Activated effector memory CD4-positive, alpha-beta T cell treated with anti-CD3 and anti-CD28 coated beads, Interleukin-2, amount 50 U/mL, for 16 hours (primary cell): ENCODE measurements at places on chromosomes 7 and 10.

DNA sequence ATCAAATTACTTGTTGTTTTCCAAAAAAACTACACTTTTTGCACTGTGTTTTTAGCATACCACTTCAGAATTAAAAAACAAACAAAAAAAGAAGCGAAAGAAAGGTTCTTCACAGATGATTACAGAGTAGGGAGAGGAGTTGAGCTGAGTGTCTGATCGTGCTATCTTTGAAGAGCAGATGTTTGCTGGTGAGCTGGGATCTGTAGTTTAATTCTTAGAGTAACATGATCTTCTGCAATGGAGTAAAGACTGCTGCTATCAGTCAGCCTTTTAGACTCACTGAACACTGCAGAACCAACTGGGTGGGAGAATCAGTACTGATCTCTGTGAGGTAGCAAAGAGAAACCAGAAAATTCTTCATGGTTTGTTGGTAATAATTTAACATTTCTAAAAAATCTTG lies 1197.8 kb upstream of the SORCS1 start:
- DNase-seq = no peak

DNA sequence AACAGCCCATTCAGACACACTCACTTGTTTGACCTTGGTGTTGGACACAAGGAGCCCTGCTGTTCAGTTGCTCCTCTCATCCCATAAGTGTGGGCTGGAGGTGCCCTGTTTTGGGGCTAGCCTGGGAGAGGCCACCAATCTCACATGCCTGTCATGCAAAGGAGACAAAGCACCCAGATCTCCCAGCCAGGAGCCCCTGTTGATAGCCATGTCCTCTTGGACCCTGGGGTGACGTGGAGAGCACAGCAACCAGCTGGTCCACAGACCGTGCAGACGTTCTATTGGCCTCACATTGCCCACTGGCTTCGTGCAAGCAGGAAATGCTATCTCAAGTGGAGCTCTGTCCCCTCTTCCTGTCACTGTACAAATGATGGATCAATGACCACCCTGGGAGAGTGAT lies 240.8 kb downstream of the RPS24 start:
- no peak for DNase-seq

- DNase-seq = no peak
Measured at GRCh38 chr7:7639421-7639820, 1.1 kb upstream of the UMAD1 start.

DNA sequence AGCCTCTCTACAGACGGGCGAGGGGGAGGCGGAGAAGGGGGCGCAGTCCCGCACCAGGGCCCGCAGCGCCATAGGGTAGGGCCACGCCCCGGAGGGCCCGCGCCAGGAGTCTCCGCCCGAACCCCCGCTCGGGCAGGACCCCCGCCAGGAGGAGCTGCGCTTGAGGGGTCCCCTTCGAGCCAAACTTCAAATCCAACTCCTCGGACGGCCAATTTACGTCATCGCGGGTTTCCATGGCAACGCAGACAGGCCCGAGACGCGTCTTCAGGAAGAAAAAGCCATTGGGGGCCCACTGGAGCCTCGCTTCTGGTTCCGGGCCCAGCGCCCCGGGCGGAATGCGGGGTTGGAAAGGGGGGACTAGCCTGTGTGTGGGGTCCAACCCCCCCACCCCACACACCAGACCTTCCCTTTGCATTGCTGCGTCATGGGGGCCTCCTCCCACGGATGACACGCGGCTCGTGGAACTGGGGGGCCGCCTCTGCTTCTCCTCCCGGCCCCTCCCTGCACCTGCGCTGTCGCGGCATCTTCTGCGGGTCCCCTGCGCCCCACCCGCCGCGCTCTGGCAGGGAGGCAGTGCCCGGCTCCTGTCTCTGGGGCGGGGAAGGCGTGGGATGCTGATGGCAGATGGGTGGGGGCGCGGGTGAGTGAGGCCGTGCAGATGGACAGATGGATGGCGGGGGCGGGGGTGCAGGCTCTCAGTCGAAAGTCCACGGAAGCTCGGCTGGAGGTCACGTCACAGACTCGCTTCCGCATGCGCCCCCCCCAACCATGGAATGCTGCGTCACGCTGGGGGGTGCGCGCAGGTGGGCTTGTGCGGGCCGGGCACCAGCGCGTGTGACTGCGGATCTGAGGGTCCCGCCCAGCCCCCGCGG lies 1.2 kb downstream of the CALY start:
- DNase-seq = peak; percentile 91

- DNase-seq = no peak
Measured at GRCh38 chr7:73901231-73901822, 40.4 kb downstream of the TMEM270 start.

- no peak for DNase-seq
Measured at GRCh38 chr10:86497621-86498020, 24.0 kb downstream of the WAPL start.

DNA sequence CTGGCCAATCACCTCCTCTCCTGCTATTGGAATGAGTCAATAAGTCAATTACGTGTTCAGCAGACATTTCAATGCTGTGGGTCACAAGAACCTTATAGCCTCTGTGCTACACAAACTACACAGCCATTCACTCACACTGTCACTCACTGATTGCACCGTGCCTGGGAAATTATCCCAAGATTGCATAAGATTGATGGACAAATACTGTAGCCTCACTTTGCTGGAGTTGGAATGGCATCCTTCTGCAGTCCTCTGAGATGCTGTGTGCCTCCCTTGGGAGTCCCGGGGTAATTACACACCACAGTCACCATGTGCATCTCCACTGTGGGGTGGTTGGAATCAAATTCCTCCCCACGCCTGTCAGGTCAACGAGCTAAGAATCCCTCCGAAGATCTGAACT lies 358.7 kb upstream of the MGMT start:
- no peak for DNase-seq

DNA sequence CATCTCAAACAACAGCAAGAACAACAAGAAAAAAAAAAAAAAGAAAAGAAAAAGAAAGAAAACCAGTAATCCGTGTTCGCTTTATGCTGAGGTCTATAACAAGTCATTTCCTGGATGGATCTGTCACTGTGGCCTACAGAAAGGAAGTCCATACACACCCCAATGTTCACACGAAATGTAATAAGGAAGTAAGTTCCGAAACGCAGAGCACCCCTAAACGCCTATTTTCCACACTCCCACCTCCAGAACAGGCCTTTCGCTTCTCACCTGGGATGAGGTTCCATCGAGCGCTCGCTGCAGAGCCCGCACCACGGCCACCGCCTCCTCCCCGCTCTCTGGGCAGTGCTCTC lies 735 bp downstream of the ZNF394 start:
- no peak for DNase-seq

- DNase-seq = no peak
Measured at GRCh38 chr10:36178616-36179015, 536.5 kb upstream of the FZD8 start.

DNA sequence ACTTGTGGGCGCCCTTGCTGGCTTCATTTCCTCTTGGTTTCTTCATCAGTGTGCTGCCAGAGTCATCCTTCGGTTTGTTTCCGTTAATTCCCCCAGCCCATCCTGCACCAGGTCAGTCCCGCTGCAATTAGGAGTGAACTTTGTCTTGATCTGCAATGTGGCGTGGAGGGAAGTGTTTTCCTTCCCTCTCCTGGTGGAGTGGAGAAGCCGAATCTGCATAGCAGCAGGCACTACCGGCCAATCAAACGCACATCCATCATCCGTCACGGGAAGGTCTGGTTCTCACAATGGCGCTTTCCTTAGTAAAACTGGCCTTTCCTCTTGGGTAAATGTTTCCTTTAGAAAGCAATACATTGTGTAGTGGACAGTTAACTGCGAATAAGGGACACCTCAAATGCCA lies 337.5 kb downstream of the CXCL12 start:
- DNase-seq = no peak

DNA sequence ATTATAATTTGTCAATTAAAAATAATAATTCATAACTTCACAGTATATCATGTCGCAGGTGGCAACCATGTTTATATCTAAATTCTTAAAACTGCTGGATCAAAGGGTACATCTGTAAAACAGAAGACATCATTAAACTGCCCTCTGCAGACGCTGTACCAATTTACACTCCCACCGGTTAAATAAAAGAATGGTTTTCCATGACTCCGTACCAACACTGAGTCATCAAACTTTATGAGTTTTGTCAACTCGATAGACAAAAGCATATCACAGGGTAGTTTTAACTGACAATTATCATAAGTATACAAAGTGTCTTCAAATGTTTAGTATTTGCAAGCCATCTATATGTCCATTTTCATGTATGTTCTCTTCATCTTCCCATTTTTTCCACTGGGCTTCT lies 5.7 kb upstream of the GSTK1 start:
- no peak for DNase-seq

DNA sequence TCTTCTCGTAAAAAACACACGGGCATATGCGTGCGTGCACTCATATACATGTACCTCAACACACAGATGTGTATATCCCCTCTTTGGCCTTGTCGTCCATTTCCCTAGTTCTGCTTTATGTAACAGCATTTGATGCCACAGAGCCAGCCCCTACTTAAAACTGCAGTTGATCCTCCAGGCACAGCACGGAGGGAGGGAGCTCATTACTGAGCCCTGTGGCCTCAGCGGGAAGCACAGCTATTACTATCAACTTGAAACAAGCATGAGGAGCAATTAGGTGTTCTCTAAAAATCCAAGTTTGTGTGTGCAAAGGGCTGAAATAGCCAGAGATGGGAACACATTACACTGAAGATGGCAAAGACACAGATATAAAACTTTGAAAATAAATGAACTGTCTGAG lies 580.9 kb downstream of the GLRX3 start:
- no peak for DNase-seq

- no peak for DNase-seq
Measured at GRCh38 chr7:82050792-82051191, 280.9 kb upstream of the HGF start.

- peak; percentile 76 for DNase-seq
Measured at GRCh38 chr10:104333032-104333727, 5.1 kb downstream of the ITPRIP start.

DNA sequence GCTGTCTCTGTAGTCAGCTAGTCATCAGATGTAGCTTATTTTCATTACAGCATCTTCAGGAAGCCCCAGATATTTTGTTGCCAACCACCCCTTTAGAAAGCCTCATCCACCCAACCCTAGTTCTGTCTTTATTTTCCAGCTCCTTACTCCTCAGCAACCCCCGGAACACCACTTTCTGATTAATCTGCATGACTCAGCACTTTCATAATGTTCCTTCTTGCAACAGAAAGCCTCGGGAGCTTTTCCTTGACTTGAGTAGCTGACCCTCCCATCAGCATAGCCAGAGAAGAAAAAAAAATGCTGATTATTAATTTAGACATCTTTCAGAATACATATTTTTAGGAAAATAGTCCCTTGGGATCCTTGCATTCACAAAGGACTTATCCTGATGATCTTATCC lies 244.0 kb upstream of the CXCL12 start:
- no peak for DNase-seq

DNA sequence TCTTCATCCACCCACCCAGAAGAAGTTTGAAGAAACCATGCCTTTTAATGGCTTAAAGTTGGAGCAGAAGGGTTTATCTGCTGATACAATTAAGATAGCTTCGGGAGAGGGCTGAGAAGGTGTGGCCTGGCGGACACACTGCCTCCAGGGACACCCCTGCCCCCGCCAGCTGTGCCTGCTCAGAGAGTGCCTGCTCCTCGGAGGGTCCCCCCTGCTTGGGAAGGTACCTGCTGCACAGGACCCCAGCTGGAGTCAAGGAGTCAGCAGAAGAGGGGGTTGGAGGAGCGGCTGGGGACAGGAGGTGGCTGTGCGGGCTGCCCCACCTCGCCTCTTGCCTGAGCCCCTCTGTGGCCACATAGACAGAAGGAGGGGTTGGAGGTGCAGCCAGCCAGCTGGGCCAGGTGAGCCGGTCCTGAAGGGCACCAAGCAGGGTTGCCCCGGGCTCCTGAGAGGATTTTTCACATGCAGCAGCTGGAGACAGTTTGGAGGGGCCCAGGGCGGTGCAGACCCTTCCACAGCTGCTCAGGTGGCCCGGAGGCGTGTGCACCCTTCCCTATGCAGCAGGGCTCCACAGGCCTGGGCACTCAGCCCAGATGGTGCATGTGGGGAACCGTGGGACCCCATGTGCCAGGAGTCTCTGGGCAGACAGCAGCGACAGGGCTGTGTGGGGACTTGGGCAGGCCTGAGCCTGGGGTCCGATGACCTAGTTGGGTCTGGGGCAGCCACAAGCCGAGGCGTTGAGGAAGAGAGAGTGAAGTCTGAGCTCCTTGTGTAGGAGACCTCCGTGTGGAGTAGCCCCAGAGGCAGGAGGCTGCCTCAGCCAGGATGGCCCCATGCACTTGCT lies 118.9 kb downstream of the INPP5A start:
- DNase-seq = no peak

DNA sequence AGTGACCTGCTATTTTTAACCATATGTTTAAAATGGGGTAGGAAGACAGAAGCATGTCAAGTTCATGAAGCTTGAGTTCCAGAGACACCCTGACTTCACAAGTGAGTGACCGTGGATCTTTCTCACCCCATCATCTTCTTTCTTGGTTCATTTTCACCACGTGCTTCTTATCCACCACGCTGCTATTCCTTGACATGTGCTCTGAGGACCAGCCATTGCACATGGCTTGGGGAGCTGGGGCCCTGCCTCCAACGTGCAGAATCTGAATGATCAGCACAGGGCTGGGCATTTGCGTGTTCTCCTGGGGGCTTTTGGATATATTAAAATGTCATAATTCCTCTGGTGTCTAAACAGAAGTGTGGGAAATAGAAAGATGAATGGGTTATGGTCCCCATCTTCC lies 25.0 kb upstream of the GTPBP4 start:
- peak; percentile 30 for DNase-seq

GRCh38 chr7:141609576-141609975 lies 58.4 kb downstream of the AGK start:
- DNase-seq = no peak

GRCh38 chr10:1440897-1441296 lies 296.4 kb downstream of the ADARB2 start:
- no peak for DNase-seq

- DNase-seq = no peak
Measured at GRCh38 chr10:29798921-29799690, 164.3 kb upstream of the SVIL start.

- DNase-seq = no peak
Measured at GRCh38 chr7:92612501-92612900, 22.3 kb upstream of the FAM133B start.

DNA sequence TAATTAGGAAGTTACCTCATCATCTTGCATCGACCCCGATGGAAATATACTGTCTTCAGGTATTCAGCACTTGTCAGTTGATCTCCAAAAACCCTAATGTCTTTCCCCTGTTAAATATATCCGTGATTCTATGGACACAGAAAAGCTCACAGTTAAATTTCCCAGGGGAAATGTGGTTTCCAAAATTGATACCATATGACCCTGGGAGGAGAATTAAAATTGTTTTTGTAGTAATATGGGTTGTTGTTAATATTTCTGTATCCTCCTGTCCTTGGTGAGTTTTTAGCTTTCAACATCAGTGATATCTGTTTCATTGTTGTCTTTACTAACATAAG lies 132.1 kb downstream of the CELF2 start:
- DNase-seq = no peak

DNA sequence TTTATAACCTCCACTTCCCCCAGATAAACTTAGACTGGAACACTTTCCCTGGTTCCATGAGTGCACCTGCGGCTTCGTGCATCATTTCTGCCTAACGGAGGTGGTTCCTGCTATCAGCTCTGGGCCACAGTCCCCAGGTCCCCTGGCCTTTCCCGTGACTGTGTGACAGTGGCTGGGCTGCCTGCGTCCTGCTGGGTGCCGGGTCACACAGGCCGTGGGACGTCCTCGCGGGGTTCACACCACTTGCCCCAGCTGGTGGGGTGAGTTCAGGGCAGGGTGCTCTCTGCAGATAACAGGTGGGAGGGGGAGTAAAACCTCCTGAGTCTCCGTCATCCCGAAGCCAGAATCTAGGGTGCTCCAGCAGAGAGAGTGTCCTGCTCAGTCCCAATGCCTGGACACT lies 58.7 kb upstream of the CFAP46 start:
- DNase-seq = no peak
